ENCODE measurements at places on chromosomes 7 and 10. TPM values are rescaled to one million over a fixed set of nuclear protein-coding genes. Genes with fewer than 3 reads are reported as not detected.

DNA sequence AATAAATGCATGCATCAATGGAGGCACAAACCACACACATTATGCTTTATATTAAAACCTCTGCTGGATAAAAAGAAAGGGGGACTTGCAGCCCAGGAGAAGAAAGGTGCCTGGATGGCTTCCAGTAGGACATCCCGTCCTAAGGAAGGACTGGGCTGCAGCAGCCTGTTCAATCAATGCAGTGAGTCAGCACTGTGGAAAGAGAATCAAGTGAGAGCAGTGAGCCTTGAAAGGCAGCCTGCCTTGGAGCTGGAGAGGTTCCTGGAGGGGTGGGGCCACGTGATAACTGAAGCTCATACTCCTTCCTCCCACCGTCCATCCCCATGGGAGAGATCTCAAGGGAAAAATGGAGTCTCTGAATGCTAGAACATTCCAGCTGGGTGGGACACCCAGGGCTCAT, 501.2 kb downstream of the ADRA2A start:
- no peak for DNase-seq

SPDYE3 gene
- polyA plus RNA-seq = not detected

GRCh38 chr7:1236132-1236661, 3.5 kb downstream of the UNCX start:
- DNase-seq = no peak

DNA sequence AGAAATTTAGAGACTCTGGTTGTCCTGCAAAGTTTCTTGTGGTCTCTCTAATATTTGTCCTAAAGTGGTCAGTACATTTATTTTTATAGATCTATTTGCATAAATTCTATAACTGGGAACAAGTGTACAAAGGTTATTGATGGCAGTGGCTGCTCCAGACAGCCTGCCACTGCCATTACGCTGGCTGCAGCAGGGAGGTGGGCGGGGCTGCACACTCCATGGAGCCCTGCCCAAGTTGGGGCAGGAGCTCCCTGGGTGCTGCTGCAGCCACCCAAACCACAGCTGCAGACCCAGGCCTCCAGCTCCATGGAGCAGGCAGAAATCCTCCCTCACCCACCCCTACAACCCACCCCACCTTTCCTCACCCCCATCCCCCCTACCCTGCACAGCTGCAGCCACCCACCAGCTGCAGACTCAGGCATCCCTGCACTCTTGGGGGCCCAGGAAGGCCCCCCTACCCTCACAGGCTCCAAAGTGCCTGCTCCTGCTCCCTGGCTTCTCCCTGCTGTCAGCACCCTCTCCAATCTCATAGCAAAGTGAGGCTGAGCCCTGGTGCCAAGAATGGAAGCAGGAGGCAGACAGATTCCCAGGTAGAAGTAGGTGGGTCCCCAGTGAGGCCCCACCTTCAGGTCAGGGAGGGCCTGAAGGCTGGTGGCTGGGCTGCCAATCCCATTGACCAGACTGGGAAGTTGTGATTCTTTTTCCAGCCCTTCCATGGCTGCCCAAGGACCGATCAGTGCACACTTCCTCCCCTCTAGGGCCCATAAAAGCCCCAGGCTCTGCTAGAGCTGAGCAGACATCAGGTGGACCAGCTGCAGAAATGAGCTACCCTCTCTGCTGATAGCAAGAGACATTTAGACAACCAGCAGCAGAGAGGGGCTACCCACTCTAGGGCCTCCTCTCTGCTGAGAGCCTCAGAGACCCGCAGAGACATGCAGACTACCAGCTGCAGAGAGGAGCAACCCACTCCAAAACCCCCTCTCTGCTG, 4.8 kb upstream of the CYP3A43 start:
- DNase-seq = peak; percentile 62

CPN1 gene
- not detected for polyA plus RNA-seq

DNA sequence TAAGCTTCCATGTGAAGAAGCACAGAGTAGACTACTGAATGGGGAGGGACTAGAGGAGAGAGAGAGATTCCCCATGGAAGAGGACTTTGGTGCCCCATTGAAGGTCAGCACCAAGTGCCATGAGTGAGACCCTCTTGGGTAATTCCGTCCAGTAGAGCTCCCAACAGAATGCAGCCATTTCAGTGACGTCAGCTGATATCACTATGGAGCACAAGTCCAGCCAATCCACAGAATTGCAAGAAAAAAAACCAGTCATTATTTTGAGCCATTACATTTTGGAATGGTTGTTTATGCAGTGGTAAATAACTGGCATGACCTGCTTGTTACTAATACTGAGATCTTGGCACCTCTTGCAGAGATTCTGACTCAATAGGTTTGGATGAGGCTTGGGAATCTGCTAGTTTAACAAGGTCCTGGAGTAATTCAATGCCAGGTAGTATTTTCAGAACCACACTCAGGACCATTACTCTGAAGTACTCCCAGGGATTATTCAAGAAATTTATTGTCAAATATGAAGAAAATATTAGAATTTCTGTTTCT, 52.6 kb upstream of the SP8 start:
- DNase-seq = no peak

SEMA3C gene
- 5.6 TPM for polyA plus RNA-seq

GFRA1 gene
- 3.9 TPM for polyA plus RNA-seq

IL6 gene
- polyA plus RNA-seq = 0.95 TPM

DNA sequence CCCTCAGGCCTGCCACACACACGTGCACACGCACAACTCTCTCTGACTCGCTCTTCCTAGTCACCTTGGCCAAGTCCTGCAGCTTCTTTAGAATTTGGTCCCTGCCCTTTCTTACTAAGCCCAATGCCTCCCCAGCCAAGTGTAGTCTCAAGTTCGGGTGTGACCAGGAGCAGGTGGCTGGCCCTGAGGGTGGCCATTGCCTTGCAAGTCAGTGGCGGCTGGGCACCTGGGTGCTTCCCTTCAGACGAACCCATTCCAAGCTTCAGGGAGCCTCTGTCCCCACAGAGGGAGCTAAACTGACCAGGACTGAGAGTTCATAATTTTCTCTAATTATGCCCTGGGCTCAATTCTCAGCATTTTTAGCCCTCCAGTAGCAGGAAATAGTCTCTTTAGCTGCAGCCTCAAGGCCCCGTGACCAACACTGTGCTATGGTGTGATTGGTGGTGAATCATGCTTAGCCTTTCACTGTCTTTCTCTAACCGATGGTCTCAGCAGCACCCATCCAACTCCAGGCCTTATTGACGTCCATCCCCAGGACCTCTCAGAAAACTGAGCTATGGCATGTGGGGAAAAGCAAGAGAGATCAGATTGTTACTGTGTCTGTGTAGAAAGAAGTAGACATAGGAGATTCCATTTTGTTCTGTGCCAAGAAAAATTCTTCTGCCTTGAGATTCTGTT, 34.7 kb upstream of the FXYD4 start:
- no peak for DNase-seq

CALML3 gene
- polyA plus RNA-seq = 0.46 TPM

DNA sequence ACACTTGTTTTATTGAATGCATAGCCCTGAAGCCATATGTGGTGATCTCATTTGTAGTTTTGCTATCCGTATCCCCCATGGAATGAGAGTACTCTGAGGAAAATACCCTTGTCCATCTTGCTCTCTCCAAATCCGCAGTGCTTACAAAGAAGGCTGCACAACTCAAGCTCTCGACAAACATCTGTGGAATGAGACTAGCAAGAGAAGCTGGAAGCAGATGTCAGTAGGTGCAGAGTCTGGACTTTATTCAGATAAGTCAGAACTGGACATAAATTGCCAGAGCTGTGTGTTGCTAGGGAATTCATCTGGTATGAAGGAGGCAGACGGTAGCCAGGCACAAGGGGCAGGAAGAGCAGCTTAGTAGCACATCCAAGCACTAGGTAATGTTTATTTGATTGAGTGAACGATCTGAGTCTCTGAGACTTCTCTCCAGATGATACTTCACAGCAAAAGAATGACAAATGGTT, 1046.2 kb downstream of the XPNPEP1 start:
- DNase-seq = no peak

GRCh38 chr10:89651205-89651915, 6.3 kb upstream of the PANK1 start:
- DNase-seq = no peak

DNA sequence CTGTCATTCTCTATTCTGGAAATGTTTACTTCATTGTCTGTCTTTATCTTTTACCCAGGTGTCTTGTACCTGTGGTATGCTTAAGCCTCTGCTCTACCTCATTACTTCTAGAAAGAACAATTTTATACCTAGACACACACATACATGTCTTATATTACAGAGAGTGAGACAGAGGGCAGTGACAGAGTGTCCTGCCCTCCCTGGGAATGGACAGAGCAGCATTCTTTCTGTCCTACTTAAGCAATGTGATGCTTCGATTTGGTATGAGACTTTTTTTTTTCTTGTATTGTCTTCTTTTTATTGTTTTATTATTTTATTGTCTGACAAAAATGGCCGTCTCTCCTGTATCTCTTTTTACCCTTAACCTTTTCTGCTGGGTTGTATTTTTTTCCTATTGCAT, 286.1 kb downstream of the EXOC4 start:
- no peak for DNase-seq

DNA sequence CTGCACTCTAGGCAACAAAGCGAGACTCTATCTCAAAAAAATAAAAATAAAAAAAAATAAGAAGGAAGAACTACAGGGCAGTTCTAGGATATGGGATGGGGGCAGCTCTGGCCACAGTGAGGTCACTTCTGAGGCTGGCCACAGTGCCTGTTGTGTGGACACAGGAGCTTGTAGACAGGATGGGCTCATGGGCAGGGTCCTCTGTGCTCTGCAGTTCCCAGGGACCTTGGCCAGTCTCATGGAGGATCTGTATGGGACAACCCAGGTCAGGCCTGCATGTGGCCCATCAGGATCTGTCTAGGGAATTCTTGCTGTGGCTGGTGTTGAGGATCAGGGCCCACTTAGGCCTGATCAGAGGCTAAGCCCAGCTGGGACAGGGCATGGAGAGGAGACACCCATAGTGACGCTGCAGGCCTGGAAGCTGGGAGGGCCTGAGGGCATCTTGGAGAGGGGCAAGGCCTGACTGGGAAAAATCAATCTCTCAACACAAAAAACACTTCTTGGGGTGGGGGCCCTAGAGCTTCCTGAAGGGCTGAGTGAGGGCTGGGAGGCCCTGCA, 19.4 kb upstream of the PAX2 start:
- DNase-seq = no peak

KBTBD2 gene
- polyA plus RNA-seq = 11.8 TPM

FAS gene
- 5.0 TPM for polyA plus RNA-seq

GRCh38 chr7:6015917-6016652, 7.0 kb downstream of the AIMP2 start:
- DNase-seq = peak; percentile 62

DNA sequence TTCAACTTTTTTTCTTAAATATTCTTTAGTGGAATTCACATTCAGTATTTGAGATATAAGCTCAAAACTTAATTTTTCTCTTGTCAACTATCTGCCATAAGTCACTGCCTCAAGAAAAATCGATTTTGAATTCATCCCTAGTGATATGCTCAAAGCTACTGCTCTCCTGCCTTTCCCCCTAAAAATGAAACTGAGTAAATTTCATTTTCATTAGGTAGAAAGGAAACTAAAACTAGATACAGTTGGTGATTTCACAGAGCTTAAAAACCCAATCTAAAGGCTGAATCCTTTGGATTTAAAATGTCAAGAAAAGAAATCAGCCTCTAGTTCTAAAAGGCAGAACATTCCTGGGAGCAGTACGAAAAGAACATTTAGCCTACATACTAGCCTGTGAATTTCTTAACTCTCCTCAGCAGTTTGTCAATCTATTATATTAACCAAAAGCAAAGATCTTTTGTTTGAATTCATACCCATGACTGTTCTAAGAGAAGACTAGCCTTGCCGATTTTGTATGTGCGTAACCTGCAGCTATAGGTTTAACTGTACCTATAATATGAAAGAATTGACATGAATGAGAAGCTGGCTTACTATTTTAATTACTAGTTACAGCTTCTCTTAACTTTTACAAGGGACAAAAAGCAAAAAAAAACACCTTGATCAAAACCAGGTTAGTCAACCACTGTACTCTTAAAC, 4.9 kb upstream of the FAM53B start:
- DNase-seq = no peak

FEZF1 gene
- not detected for polyA plus RNA-seq

IGFBP3 gene
- 17.9 TPM for polyA plus RNA-seq

DNA sequence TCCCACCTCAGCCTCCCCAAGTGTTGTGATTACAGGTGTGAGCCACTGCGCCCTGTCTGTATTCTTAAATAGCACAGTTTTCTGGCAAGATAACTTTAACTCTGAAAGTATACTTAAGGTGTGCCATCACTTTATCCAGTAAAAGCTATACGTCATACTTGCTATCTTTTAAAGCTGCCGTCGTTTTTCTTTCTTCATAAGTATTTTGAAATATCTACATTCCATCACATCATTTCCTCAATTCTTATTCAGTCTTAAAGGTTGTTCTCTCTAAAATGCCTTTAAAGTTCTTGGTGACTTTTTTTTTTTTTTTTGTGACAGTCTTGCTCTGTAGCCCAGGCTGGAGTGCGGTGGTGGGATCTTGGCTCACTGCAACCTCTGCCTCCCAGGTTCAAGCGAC, 34.7 kb downstream of the PTPN12 start:
- DNase-seq = no peak

DNA sequence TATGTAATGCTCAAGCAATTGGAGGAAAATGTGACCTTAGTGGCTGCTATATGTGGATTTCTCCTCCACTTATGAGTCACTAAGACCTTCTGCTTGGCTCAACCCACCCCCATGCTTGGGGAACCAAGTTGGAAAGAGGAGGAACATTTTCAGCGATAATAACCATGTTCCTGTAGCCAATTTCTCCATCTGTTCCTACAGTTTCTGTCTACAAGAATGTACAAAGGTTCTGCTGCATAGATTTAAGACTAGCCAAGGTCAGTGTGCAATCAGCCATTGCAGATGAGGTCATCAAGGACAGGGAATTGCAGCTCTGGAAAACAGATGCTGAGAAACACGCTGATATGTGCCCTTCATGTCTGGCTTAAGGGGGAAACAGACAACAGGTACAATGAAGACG, 5.6 kb upstream of the NRCAM start:
- no peak for DNase-seq

- DNase-seq = no peak
These were observed 282.9 kb upstream of the LYZL1 start for GRCh38 chr10:29005988-29006387.

TLL2 gene
- 0.46 TPM for polyA plus RNA-seq
